ENCODE measurements at places on chromosomes 1 and 21.

GRCh38 chr1:43108080-43108479, 64.0 kb downstream of the EBNA1BP2 start:
- DNase-seq, result no peak

DNA sequence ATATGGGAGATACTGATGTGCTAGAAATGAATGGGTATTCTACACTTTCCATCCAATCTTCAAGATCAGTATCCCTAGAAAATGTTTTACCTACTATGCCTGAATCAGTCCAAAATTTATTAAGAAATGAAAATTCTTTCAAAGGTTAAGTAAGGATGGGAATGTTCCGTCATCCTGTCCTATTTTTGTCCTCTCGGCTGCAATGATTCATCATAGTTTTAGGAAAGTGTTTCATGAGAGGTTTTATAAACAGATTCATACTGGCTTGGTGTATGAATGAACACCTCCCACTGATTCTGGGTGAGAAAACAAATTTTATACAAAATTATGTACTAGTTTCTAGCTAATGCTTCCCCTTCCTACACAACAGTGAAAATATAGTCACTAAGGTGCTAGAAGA, 504.6 kb upstream of the NR5A2 start:
- no peak for DNase-seq

- no peak for DNase-seq
Observed at GRCh38 chr1:171357179-171357578, 43.2 kb downstream of the FMO4 start.

DNA sequence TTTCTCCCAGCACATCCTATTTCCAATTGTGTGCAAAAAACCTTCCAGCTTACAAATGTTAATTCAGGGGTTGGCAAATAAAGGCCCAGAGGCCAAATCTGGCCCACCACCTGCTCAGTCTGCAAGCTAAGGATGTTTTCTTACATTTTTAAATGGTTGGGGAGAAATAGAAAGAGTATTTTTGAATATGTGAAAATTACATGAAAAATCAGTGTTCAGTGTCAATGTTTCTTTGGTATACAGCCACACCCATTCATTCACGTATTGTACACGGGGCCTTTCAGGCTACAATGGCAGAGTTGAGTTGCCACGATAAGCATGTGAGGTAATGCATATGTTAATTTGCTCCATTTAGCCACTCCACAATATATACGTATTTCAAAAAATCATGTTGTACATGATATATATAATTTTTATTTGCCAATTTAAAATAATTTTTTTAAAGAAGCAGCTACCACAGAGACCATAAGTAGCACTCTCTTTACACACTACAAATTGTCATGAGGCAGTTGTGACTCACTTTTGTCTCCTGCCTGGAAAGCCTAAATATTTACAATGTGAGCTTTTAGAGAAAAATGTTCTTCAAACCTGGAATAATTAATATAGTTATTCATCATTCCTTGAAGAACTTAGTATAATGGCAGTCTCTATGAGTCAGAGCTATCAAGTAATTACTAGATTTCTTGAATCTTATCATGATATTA, 189.6 kb downstream of the SMYD3 start:
- DNase-seq, result no peak

DNA sequence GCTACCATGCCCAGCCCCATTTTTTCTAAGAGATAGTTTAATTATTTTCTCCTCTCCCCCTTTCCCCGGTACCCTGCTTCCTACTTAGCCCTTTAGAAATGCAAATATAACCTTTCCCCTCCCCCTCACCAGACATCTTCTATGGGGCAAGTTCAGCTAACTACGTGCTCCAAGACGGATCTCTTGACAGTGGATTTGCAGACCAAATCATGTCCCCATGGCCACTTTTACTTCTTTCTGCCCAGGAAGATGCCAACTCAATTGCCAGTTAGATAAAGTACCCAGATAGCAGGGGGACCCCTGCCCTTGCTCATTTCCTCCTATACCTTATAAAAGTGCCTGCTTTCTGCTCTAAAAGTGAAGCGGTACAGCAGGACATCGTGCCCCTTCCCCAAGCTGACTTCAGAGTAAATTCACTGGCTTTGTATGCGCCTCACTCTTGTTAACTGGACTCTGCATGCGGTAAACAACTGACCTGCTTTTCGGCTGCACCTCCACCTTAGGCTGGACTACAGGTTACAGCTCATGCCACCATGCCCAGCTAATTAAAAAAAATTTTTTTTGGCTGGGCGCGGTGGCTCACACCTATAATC, 7.4 kb downstream of the DNAJC11 start:
- no peak for DNase-seq

GRCh38 chr1:172653015-172653709, 5.7 kb upstream of the FASLG start:
- DNase-seq, result no peak

GRCh38 chr1:190579552-190580193, 102.0 kb upstream of the BRINP3 start:
- no peak for DNase-seq

DNA sequence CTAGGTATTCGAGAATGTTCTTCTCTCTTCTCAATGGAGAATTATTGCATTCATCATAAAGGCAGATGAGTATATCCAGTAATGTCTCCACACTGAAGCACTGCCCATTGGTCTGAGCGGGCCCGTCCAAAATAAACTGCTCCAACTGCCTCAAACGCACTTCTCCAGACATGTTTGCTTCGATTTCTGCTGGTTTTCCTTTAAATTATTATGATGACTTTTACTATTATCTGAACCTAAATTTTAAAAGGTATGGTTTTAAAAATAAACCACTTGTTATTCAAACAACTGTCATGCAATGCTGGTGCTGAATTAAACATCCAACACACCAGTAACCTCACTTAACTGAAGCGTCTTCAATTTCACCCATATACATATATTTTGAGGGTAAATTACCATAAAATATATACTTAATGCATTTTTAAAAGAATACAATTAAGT, 1.3 kb downstream of the CDC42BPA start:
- no peak for DNase-seq

DNA sequence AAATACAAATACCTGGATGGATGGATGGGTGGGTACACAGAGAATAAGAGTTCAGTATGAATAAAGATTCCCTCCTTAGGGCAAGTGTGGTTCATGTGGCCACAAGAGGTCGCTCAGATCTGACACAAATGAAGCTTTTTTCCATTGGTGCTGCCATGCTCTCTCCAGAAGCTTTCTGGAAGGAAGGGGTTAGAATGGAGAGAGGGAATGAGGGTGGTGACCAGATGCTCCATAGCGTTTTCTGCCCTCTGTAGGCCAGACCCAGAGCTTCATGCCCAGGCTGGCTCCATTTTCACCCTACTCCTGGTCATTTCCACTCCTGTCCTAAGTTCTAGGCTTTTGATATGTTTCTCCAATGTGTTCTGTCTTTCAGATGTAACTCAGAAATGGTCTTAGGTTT, 3.3 kb upstream of the FCRL6 start:
- DNase-seq, result no peak

DNA sequence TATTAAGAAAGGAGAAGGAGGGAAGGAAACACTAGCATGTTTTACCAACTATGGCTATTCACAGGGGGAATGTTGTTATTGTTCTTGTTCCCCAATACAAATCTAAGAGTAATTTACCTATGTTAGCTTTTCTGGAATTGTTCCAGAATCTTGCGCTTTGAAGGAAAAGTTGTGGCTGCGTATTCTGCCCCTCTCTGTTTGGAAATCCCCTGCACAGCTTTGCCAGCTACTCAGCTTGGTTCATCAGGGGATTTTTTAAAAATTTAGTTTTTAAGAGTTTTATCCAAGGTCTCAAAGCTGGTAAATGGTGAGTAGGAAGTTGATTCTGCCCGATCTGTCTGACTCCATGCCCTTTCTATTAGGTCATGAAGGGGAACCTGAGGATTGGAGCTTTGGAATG, 9.5 kb upstream of the IRF6 start:
- no peak for DNase-seq

DNA sequence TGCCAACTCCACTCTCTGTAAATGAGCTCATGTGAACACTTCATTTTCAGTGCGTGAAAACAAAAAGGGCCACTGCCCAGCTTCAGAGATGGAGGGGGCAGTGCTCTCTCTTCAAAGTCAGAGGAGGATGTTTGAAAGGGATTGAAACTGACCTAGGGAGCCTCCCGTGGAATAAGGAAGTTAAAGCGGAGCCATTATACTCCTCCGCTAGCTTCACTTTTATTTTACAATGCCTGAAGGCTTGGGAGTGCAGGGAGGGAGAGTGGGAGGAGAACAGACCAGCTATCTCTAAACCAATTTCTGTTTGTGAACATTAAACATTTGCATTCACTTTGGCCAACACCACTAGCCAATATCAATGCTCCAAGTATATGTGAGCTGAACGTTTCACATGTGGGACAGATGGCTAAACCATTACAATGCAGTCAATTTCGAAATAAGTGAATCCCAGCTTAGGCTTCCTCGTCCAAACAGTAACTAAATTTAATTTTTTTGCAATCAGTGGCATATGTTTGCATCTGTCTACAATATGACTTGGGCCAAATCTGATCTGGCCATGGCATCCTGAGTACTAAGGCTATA, 126.9 kb downstream of the ESRRG start:
- DNase-seq, result no peak

DNA sequence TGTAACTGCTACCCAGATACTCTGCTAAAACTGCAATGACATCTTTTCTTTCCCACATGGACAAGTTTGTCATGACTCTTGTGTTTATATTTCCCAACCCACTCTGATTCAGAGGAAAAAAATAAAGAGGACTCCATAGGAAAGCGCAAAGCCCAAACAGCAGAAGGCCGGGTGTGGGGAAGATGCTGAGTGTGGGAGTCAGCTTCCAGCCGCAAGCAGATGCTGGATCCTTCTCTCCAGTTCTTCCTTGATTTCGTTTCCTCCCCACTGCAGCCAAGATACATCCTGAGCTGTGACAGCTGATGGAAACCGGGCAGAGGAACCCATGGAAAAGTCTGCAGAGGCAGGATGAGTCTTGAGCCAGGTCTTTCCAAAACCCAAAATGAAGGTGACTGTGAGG, 498.2 kb downstream of the PLPP3 start:
- no peak for DNase-seq

DNA sequence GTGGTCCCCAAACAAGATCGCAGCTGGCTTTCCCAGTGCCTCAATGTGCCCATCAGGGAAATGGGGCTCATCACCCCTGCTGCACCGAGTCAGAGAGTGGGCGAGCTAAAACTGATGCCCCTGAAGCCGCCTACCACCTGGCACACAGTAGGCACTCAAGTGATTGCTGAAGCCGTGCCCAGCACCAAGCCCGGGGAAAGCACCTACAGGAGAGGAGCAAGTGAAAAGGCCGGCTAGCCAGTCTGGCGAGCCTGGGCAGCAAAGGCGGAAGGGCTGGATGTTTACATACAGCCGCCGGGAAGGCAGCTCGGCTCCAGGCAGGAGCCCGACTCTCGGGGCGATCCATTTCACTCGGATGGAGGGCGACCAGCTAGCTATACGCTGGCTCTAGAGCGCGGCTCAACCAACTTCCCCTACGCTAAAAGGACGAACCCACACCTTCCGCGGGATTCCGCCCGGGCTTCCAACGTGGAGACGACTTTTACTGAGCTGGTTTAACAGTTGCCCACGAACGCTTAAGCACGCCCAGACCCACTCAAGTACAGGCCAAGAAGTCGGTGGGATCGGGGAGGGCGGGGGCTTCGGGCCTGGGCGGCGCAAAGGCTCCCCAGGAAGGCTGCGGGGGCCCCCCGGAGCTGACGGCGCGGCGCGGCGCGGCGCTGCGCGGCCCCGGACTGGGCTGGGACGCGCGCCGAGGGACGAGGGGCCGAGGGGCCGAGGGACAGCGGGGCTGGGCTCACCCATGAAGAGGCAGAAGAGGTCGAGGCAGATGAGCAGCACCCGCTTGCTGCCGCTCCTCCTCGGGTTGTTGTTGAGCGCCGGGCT, 1.0 kb downstream of the PLPP3 start:
- peak; percentile 92 for DNase-seq

DNA sequence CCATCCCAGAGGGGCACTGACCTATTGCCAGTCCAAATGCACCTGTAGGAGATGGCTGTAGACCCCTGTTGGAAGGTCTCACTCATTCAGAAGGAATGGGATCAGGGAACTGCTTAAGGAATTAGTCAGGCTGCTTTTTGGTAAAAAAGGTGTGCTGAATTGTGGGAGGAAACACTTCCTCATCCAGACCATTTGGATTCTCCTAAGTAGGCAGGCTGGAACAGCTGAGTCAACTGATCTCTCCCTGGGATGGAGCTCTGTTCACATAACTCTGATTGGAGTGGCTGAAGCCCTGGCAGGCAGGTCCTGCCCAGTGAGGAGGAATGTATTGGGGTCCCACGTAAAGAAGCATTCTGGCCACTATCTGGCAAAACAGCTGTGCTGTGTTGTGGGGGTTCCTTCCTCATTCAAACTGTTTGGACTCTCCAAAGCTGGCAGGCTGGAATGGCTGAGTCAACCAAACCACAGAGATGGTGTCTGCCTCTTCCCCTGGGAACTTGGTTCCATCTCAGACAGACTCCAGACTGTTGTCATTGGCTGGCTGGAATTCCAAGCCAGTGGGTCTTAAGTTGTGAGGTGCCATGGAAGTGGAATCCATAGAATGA, 70.7 kb upstream of the PDC start:
- DNase-seq, result no peak

- no peak for DNase-seq
Observed at GRCh38 chr1:2054560-2054959, 4.3 kb downstream of the PRKCZ start.

GRCh38 chr1:17184161-17184665, 20.7 kb upstream of the PADI1 start:
- no peak for DNase-seq

GRCh38 chr1:110203021-110203661, 7.0 kb upstream of the KCNC4 start:
- DNase-seq, result no peak

GRCh38 chr1:41435570-41436178, 48.8 kb downstream of the EDN2 start:
- DNase-seq, result no peak

- DNase-seq, result no peak
Observed at GRCh38 chr1:115545791-115546733, 95.7 kb upstream of the VANGL1 start.

DNA sequence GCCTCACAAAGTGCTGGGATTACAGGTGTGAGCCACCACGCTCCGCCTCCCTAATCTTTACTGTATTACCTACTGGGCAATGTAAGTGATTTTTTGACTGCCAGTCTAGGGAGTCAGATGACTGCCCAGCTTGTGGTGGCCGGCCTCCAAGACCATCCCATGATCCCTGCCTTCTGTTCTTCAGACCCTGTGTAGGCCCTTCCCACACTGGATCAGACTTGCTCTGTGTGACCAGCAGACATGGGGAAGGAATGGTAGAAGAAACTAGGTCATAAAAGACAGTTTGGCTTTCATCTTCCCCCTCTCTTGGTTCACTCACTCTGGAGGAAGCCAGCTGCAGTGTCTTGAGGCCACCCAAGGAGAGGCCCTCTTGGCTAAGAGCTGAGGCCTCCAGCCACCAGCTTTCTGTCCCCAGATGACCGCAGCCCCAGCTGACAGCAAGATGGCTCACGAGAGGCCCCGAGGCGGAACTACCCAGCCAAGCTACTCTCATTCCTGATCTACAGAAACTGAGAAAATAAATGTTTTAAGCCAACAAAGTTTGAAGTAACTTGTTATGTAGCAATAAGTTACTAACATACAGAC, 14.5 kb upstream of the CBR3 start:
- DNase-seq, result no peak

GRCh38 chr1:72399807-72400206, 117.5 kb upstream of the NEGR1 start:
- DNase-seq, result no peak

GRCh38 chr1:101920577-101920976, 76.1 kb downstream of the OLFM3 start:
- no peak for DNase-seq
